ENCODE measurements at places on chromosomes 6 and 20.
A peak's percentile ranks its signal among the peaks of the same experiment; 100 is the strongest.

DNA sequence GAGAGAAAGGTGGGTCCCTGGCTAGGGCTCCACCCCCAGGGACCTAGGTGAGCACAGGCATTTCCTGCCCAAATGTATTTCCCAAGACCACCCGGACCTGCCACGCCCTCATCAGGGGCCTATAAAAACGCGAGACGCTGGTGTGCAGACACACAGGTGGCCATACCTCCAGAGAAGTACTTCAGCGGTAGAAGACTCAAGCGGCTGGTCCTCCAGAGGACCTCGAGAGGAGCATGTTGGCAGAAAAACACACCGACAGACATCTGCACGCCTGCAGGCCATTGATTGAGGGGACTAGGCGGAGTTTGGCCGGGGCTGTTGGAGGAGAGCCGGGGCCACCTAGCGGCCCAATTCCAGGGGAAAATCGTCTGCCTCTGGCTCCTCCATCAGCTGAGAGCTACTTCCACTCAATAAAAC lies 695.8 kb upstream of the MMS22L start:
- DNase-seq, result no peak

GRCh38 chr6:15593798-15594197 lies 69.0 kb downstream of the DTNBP1 start:
- DNase-seq, result peak; percentile 12

DNA sequence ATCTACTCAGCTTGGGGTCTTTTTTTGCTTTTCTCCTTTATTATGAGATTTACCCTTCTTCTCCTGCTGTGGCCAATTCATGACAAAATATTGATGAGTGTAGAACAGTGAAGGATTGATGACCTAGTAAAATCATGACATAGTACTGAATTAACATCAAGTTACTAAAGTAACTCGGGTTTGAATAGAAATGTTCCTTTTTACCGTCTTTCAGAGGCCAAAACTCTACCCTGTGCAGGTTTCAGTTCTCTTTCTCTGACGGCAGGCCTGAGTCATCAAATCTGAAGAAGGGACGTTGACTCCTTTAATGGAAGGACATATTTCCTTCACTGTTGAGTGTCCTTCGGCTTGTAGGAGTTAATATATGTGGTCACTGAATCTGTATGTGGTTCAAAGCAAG lies 80.7 kb downstream of the RREB1 start:
- no peak for DNase-seq

GRCh38 chr6:139534472-139535115 lies 160.1 kb upstream of the CITED2 start:
- DNase-seq, result no peak

Measured in astrocyte (in vitro differentiated cells and primary cell).